Stimulated activated CD8-positive, alpha-beta memory T cell treated with anti-CD3 and anti-CD28 coated beads, Interleukin-4, amount 100 ng/mL, for 1 hour (primary cell): ENCODE measurements at places on chromosomes 5 and 9.

- no peak for DNase-seq
Observed at GRCh38 chr9:97633859-97634490, 354 bp downstream of the NCBP1 start.

- DNase-seq = no peak
Observed at GRCh38 chr5:172088801-172089200, 82.4 kb upstream of the FBXW11 start.

- no peak for DNase-seq
Observed at GRCh38 chr5:36363101-36363500, 61.4 kb upstream of the RANBP3L start.

GRCh38 chr5:111742177-111742994 is 14.6 kb downstream of the NREP start:
- no peak for DNase-seq

GRCh38 chr9:96047116-96047639 is 171.7 kb downstream of the ERCC6L2 start:
- no peak for DNase-seq

- no peak for DNase-seq
Observed at GRCh38 chr5:164435576-164435975, 930.2 kb downstream of the MAT2B start.

GRCh38 chr5:161342886-161343285 is 203.6 kb downstream of the GABRB2 start:
- DNase-seq = no peak

- DNase-seq = no peak
Observed at GRCh38 chr9:114919611-114920010, 10.8 kb downstream of the TNFSF8 start.

- no peak for DNase-seq
Observed at GRCh38 chr9:110064803-110065202, 143.2 kb downstream of the C9orf152 start.

GRCh38 chr5:50947906-50948683 is 281.7 kb downstream of the PARP8 start:
- no peak for DNase-seq

DNA sequence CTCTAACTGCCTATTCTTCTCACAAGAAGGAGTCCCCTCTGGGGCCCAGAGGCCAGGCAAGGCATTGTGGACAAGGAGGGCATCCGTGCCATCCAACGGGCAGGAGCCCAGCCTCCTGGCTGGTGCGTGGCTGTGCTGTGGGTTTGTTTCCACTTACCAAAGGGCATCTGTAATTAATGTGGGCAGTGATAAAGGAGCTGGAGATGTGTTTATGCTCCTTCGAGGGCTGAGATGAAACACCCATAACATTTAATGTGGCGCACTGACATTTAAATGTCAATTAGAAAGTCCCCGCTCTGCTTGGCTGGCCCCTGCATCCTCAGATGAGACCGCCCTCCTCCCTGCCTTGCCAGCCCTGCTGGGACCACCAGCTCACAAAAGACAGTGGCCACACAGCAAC is 57.1 kb downstream of the KCNIP1 start:
- DNase-seq = no peak

- no peak for DNase-seq
Observed at GRCh38 chr9:77162366-77162765, 15.0 kb upstream of the VPS13A start.

GRCh38 chr5:61023131-61023530 is 78.1 kb downstream of the NDUFAF2 start:
- no peak for DNase-seq

DNA sequence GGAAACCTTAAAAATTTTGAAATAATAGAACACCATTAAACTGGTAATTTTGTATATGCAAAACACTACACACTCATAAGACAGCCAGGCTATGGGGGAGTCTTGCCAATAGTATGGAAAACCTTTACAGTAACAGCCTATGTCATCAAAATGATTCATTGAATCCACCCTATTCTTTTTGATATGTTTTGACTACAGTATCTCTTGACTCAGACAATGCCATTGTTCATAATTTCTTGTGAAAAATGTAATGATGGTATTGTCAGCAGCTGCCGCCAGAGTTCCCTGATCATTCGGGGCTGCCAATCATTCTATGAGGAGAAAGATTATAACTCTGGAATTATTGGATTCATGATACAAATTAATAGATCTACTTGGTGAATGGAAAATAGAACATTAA is 101.4 kb upstream of the POC5 start:
- no peak for DNase-seq

DNA sequence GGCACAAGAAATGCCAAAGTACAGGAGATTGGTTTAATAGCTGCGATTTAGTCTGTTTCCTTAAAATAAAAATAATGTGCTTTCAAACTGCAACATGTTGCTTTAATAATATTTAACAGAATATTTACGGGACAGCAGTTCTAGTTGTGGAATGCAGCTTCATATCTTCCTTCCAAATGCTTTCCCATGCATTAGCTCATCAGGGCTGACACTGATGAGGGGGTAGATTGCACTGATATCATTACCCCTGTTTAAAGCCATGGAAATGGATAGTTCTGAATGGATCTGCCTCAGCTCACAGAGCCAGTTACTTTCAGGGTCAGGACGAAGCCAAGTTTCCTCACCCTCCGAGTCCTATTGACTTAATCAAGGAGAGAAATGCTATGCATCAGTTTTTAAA is 93.2 kb upstream of the OSMR start:
- DNase-seq = no peak

GRCh38 chr9:89803403-89803802 is 198.6 kb downstream of the GADD45G start:
- no peak for DNase-seq

DNA sequence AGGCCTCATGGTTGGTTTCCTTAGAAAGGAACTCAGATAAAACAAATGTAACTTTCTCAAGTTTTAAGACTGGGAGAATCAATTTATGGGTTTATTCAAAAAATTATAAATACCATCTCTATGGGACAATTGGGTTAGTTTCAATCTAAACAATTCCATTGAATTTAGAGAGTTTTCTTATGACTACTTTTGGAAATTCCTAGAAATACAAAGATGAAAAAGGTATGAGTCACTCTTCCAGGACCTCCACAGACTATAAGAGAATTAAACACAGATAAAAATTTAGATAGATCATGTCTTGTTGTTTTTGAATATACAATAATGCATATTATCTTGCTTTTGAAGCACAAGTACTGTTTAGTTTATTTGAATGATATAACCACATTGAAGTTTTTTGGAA is 188.7 kb downstream of the CHSY3 start:
- DNase-seq = no peak

GRCh38 chr5:42422656-42423280 is 471 bp upstream of the GHR start:
- DNase-seq = no peak

DNA sequence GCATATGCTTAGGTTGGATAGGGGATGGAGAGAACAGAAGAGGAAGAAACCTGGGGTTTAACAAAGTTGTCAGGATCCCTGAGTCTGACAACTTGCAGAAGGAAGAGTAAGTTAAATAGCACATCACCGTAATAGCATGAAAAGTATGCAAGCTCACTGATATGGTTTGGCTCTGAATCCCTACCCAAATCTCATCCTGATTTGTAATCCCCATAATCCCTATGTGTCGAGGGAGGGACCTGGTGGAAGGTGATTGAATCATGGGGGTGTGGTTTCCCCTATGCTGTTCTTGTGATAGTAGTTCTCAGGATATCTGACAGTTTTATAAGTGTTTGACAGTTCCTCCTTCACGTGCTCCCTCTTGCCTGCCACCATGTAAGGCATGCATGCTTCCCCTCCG is 193.3 kb downstream of the PSAT1 start:
- no peak for DNase-seq

- DNase-seq = no peak
Observed at GRCh38 chr9:135949501-135950134, 11.6 kb downstream of the UBAC1 start.

- DNase-seq = no peak
Observed at GRCh38 chr5:56233230-56233629, at the start of gene ANKRD55. Gene ANKRD55, minus strand, starts transcription at chr5:56233330. Its CDS starts 417 bp downstream, at chr5:56232913.

- DNase-seq = no peak
Observed at GRCh38 chr9:114050646-114051045, 27.5 kb downstream of the AMBP start.

GRCh38 chr5:111645303-111645838 is 111.6 kb downstream of the NREP start:
- DNase-seq = no peak

- no peak for DNase-seq
Observed at GRCh38 chr5:80059354-80059980, 24.3 kb downstream of the THBS4 start.

GRCh38 chr5:178337334-178337741 is 104.7 kb upstream of the PHYKPL start:
- no peak for DNase-seq

DNA sequence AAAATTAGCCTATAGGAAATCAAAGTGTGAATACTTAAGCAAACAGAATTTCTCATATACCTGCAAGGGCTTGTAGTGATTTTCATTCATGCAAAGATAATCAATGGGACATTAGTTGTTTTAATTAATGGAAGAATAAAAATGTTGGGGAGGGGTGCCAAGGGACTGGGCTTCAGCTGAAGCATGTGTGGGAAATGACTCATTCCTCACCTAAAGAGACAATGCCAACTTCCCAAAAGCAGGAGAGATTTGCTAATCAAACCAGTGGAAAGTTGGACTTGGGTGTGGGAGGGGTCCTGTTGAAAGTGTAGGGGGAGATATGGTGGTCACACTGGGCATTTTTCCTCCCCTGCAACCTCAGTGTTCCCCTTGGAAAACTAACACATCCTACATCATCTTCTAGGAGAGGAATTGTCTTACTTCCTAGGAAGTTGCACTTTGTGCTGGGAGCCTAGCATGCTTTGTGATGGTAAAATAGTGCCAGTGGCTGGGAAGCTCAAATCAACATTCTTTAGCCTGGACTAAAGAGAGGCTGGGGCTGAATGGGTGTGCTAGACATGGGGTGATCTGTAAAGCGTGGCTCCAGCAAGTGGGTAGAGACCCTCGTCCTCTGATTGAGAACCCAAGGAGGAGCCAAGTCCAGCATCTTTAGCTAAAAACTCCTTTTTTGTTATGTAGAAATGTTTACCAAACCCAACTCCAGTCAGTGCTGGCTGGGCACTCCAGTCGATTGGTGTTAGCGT is 6.4 kb upstream of the LHX2 start:
- no peak for DNase-seq

DNA sequence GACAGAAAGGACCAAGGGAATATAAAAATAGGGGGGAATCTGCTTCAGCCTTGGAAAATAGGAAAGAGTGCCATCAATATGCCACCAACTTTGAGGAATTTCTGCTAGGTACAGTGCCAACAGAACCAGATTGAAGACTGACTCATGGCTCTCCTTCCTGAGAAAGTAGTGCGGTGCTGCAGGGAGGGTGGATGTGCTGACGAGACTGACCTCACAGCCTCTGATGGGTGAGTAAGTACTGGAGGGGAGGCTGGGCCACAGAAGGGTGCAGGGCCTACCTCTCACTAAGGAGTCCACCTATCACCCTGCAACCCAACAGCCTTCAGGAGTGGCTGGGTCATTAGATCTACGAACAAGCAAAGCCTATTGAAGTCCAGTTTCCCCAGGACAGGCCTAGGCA is 187.6 kb downstream of the GABBR2 start:
- no peak for DNase-seq

- no peak for DNase-seq
Observed at GRCh38 chr5:19200251-19200650, 787.7 kb downstream of the CDH18 start.

DNA sequence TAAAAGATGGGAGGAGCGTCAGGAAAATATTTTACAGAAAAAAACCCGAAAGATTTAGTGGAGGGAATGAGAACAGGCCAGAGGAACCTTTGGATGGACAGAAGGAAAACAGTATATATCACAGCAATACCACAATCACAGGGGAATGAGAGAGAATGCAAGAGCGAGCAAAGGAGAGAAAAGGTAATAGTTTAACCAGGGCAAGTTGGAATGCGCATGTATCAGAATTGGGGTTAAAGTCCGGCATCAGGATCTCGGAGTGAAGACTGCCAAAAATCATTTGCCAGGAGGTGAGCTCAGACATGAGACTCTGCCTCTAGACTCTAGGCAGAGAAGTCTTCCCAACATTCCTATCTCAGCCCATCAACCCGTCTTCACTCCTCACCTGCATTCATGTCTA is 36.8 kb downstream of the PCDHGC5 start:
- DNase-seq = no peak

DNA sequence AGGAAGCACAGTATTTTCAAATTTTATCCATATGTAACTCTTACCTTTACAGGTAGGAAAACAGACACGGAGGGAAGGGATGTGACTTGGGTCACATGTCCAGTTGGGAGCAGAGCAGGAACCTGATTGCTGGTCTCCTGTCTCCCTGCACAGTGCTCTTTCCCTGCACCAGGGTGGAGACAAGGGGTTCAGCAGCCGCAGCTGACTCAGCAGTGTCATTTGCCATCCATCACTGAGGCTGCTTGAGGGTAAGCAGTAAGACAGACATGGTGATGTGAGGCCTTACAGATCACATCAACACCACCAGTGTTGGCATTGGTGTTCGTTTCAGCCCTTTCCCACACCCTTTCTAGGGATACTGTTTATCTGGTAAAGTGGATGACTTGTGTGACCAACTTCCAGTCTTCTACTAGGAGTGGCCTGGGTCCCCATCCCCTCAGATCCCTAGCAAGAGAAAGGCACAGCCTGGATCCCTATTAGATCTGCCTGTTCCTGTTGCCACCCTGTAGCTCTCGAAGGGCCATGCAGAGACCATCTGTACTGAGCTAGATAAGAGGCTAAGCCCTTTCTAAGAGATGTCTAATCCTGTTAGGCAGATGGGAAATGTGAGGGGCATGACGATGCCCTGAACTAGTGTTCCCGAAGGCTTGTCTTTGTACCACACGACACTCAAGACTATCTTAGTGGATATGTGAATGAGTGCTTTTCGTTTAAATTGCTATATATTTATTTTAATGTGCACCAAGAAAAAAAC is 29.1 kb downstream of the FRMPD1 start:
- DNase-seq = no peak

GRCh38 chr5:172733131-172733973 is 37.6 kb downstream of the DUSP1 start:
- no peak for DNase-seq

DNA sequence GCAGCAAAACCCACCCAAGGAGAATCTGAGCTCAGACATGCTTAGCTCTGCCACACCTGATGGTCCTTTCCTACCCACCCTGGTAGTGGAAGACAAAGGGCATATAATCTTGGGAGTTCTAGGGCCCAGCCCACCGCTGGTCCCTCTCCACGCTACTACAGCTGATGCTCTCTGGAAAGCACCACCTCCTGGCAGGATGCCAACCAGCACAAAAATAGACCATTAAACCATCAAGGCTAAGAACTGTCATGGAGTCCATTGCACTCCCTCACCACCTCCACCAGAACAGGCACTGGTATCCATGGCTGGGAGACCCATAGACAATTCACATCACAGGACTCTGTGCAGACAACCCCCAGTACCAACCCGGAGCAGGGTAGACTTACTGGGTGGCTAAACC is 111.0 kb upstream of the IL7R start:
- no peak for DNase-seq

- peak; percentile 37 for DNase-seq
Observed at GRCh38 chr5:142655339-142656267, 30.3 kb downstream of the FGF1 start.

- no peak for DNase-seq
Observed at GRCh38 chr9:111531716-111532115, 6.7 kb downstream of the ZNF483 start.

GRCh38 chr5:179313849-179314521 is 31.3 kb downstream of the ADAMTS2 start:
- no peak for DNase-seq
